IPS DF 6.9 (cell line): ENCODE measurements at places on chromosomes 3 and 15.

DNA sequence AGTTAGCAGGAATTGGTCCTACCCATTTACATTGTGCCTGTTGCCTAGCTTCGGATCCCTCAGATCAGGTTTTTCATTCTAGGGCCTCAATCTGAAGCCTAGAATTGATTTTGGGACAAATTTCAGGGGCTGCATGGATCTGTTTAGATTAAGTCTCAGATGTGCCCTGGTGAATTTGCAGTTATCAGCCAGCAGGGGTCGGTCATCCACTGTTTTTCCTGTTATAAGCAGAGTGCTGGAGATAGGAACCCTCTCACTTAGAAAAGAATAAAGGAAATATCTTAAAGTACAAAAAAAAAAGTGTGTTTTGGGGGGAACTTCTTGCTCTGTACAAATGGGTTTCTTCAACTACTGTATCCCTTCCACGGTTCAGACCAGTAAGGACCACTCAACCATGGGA, 212.5 kb downstream of the BCHE start:
- peak; percentile 5 for DNase-seq

GRCh38 chr3:177611752-177612334, 414.6 kb upstream of the TBL1XR1 start:
- no peak for DNase-seq

DNA sequence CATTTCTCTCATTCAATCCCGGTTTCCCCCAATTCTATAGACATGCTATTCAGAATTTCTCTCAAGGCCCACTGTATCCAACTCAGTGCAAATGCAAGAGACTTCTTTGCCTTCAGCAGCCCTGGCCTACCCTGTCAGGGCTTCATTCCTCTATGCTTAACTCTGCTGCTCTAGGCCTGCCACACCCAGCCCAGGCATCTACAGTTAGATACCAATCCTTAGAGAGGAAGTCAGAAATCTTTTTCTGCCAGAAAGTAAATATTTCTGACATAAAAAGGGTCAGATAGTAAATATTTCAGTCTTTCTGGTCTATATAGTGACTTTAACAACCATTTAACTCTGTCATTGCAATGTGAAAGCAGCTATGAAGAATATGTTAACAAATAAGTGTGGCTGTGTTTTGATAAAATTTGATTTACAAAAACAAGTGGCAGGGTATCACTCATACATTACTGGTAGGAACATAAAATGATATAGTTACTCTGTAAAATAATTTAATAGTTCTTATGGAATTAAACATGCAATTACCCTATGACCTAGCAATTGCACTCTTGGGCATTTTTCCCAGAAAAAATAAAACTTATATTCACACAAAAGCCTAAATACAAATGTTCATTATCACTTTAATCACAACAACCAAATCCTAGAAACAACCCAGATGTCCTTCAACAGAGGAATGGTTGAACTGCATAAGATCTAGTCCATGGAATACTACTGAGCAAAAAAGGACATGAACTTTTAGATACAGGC, 942.0 kb downstream of the SQOR start:
- DNase-seq, result no peak

GRCh38 chr3:49966233-49966942, 26.4 kb downstream of the RBM6 start:
- DNase-seq, result no peak

DNA sequence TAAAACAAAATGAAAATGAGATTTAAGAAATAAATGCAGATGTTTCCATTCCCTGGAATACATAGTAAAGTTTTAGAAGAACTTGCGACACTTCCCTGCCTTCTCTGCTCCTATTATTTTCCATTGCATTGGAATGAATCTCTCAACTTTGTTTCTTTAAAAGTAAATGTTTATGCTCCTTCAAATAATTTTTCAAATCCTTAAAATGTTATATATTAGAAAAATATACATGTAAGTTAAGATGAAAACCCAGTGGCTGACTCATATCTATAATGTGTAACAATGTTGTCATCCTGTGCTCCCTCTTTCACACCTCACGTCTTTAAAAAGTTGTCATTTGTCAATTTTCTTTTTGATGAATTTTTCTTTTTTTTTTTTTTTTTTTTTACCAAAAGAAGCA, 3.6 kb downstream of the RBMS3 start:
- DNase-seq, result no peak

GRCh38 chr15:68430471-68431036, 1.4 kb downstream of the ITGA11 start:
- no peak for DNase-seq

DNA sequence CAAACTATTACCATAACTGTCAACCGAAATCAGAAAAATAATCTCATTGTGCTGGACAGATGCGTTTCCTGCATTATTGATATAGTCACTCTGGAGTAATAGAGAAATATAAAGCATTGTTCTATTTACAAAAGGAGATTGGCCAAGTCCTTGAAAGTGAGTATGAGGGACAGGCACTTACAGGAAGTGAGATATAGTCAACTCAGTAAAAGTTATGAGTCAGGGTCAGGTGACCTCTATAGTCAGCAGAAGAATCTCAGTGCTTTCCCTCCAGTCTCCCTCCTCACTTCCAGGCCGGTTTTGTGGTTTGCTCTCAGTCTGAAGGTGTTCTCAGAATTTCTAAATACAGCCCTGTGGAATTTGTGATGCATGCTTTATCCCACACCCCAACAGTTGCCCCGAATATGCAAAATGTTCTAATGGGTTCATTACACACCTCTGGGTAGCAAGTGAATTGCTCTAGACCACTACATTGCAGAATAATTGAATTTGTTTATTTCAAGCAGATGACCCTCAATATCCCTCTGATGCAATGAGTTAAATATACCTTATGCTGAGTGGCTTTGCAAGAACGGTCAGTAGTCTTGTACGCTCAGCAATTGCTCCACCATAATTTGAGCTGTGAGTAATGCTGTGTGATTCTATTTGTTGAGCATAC, 787.7 kb downstream of the MCTP2 start:
- no peak for DNase-seq

- no peak for DNase-seq
These were observed 113.8 kb downstream of the ADCY5 start for GRCh38 chr3:123335007-123335670.

- DNase-seq, result no peak
These were observed 28.5 kb downstream of the MGA start for GRCh38 chr15:41688671-41689070.

- no peak for DNase-seq
These were observed 21.6 kb downstream of the SAMMSON start for GRCh38 chr3:70020906-70021660.

- no peak for DNase-seq
These were observed 300.7 kb upstream of the SATB1 start for GRCh38 chr3:18725668-18726407.

DNA sequence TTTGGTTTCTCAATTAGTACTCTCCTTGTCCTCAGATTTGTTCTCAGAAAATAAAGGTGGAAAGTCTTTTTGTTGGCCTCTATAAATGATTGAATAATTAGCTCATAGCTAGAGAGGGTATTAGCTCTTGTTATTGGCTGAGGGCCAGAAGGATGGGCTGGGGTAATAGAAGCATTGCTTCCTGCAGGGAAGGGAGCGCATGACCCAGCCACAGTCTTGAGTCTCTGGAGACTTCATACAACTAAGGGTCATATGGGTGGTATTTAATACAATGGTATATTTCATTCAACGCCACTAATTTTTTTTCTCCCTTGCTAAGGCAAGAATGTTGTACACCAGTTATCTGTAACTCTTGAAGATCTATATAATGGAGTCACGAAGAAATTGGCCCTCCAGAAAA, 8.4 kb downstream of the DNAJA4 start:
- DNase-seq, result no peak

DNA sequence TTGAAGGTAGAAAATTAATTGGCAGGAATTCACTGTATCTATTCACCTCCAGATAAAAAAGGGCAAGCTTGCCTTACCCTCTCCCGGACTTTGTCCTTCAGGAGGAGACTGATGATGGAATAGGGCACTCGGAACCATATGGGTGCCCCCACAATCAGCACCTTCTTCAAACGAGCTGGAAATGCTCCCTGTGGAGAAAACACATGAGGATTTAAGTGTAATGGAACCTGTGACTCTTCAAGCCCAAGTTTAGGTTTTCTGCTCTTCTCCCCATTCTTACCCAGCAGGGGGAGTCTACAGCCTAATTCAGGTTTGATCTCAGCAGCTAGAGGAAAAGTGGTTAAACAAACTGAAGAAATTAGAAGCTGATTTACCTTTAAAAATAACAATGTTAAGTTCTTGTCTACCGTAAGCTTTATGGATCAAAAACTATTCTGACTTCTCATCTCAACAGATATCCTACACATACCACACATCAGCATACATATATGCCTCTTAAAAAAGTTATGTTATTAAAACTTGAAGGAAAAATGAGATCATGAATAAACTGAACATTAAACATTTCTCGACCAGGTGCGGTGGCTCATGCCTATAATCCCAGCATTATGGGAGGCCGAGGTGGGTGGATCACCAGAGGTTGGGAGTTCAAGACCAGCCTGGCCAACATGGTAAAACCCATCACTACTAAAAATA, 57.5 kb upstream of the SIN3A start:
- peak; percentile 5 for DNase-seq

- DNase-seq, result no peak
These were observed 3.0 kb downstream of the SLC51A start for GRCh38 chr3:196219194-196219969.

DNA sequence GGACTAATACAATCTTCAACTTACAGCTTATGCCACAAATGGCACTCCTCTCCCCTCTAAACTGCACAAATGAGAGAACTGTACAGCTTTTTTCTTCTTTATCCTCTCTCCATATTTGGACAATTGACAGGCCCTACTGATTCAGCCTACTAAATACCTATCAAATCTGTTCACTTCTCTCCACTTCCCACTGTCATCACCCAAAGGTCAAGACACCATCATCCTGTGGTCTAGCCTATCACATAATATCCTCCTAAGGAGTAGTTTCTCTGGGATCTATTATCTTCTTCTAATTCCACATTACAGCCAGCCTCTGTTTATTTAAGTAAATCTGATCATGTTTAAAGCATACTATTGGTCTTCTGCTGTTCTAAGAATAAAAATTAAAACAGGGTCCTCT, 33.0 kb upstream of the SLC12A8 start:
- DNase-seq, result no peak

GRCh38 chr15:90872486-90873184, 4.2 kb downstream of the FURIN start:
- DNase-seq, result no peak

- DNase-seq, result no peak
These were observed 45.4 kb upstream of the RAD18 start for GRCh38 chr3:9008550-9009255.
